EL (cell line): ENCODE measurements at places on chromosomes 16 and 17.
A peak's percentile ranks its signal among the peaks of the same experiment; 100 is the strongest.

DNA sequence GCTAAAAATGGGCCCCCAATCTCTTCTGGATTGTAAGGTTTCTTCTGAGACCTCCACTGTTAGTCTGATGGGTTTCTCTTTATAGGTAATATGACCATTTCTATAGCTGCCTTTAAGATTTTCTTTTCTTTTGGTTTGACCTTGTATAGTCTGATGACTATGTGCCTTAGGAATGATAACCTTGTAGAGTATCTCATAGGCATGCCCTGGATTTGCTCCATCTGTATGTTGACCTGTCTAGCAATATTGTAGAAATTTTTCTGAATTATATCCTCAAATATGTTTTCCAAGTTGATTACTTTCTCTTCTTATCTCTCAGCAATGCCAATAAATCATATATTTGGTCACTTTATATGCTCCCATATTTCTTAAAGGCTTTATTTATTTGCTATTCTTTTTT, 1403.8 kb upstream of the GOT2 start:
- peak; percentile 64 for DNase-seq

DNA sequence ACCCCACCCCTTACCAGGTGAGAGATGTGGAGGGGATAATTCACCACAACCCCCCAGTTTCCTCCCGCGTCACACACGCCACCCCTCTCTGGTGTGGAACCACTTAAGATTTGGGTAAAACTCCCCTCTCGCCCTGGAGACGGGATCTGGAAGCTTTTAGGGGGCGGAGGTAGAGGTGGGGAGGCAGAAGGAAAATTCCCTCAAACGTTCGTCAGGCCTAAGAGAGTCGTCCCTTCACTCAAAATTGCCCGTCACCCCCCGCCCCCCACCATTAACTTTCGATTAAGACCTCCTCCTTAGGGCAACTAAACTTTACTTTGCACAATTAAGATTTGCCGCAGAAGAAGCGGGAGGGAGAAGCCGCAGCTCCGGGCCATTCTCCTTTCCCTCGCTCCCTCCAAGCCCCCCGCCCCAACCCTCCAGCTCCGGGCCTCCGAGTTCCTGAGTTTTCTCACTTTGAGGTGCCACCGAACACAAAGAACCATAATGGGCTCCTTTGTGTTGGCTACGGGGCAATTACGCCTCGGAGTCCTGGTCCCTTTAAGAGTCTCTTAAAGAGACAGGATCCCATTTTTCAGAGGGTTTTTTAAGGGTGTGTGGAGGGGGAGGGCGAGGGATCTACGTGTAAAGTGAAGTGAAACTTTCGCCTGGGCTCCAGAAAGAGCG, 985 bp upstream of the FZD2 start:
- peak; percentile 70 for DNase-seq

GRCh38 chr17:17356931-17357270, 53.7 kb downstream of the NT5M start:
- no peak for DNase-seq

- no peak for DNase-seq
Observed at GRCh38 chr17:57718878-57719277, 26.2 kb downstream of the CCDC182 start.

DNA sequence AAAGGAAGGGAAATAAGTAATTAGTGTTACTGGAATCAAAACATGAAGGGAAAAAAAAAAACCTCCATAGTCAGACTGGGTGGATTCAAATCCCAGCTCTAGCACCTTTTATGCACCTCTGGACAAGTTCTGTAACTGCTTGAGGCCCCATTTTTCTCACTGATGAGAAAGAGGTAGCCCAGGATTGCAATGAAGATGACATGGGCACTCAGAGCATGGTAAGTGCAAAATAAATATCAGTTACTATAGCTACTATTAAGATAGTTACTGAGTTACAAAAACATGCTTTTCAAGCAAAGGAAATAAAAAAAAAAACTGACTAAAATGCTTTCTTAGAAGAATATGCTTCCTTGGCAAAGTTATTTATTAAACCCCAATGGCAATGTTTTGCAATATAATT, 58.8 kb downstream of the CEP95 start:
- DNase-seq, result no peak

GRCh38 chr17:32349503-32349853, 479 bp upstream of the ZNF207 start:
- peak; percentile 23 for DNase-seq
